ENCODE measurements at places on chromosomes 11 and 22.
A peak's percentile ranks its signal among the peaks of the same experiment; 100 is the strongest.

DNA sequence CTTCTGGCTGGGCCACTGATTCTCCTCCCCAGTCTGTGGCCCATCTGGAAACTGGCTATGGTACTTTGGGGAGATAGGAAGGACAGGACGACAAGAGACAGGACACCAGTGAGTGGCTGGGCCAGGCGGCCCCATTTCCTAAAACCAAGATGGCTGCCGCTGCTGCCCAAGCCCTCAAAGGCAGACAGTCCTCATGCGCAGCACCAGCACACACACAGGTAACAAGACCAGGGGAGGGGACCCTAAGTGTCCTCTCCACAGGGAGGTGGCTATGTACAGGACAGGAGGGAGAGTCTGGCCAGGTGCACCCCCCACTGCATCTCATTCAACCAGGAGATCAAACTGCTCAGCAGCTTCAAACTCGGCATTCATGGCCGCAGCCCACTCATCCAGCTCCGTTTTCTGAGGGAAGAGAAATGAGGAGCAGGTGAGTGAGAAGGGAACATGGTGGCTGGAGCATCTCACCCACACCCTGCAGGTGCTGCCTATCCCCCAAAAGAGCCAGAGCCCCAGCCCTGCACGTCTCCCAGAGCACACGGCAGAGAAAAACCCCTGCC, 5.0 kb downstream of the CDCA5 start:
- DNase-seq = no peak

DNA sequence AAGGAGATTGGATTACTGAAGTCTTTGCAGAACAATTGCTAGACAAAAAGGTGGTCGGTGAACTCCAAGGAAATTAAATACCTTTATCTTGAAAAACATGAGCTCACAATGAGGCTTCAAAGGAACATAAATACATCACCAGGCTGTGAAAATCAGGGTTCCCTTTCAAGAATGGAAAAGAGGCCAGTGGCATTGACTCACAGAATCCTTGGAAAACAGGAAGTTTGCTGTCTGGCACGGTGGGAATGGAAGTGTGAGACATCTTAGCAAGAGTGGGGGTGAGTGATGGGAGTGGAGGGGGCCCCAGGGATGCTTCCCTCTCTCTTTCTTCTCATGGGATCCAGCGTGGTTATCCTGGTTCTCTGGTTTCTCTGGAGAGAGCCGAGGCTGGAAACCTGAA, 48.9 kb upstream of the TBCEL start:
- DNase-seq = no peak

- DNase-seq = peak; percentile 87
Measured at GRCh38 chr11:118610773-118611432, 3.5 kb downstream of the PHLDB1 start.

GRCh38 chr11:7444091-7444981, 41.0 kb upstream of the OLFML1 start:
- no peak for DNase-seq

DNA sequence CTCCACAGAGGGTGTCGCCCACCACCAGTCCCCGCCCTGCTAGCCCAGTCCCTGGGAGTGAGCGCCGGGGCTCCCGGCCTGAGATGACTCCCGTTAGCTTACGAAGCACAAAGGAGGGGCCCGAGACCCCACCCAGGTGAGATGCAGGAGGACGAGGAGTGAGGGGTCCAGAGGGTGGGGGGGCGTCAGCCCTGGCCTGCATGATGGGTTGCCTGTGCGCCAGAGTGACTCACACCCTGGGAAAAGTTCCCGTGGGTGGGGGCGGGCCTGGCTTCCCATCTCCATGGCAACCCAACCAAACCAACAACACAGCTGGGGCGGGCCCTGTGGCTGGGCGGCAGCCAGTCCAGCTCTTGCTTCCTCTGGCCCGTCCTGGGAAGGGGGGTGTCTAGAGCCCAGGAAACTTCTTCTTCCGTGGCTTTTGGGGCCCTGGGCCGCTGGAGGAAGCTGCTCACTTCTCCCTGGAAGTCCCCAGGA, 4.5 kb downstream of the GAS2L1 start:
- peak; percentile 89 for DNase-seq

DNA sequence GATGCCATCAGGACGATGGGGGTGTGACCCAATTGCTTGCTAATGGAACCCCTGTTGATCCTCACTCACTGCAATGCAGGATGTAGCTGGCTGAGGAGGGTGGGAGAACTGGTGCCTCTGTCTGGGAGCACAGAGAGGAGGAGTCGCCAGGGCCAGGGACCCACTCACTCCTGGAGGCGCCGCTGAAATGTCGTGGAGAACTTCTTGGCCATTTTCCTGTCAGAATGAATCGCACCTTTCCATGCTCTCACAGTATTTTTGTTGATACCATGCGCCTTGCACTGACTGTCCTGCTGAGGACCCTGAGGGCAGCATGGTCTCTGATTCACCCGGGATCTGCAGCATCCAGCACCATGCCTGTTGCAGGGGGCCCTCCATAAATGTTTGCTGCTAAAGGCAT, 211.4 kb downstream of the DSCAML1 start:
- no peak for DNase-seq

DNA sequence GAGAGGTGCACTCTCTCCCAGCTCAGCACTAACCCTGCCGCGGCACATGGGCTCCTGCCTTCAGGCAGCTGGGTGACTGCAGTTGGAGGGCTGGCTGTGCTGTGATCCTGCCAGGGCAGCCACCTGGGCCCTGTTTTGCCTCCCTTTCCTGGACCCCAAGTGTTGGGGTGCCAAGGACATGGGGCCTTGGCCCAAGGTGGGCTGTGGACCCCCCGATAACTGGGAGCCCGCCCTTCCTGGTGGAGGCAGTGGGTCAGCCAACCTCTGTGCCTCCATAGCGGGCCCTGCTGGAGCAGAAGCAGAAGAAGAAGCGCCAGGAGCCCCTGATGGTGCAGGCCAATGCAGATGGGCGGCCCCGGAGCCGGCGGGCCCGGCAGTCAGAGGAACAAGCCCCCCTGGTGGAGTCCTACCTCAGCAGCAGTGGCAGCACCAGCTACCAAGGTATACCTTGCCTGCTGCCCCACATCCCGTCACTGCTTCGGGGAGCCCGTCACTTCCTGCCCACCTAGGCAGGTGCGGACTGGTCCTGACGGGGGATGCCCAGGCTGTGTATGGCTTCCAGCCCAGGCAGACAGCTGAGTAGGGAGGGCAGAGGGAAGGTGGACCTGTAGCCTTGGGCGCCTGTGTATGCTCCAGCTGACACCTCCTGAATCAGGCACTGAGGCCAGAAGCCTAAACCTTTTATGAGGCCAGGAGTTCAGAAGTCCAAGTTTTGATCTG, 8.9 kb downstream of the TUB start:
- no peak for DNase-seq

DNA sequence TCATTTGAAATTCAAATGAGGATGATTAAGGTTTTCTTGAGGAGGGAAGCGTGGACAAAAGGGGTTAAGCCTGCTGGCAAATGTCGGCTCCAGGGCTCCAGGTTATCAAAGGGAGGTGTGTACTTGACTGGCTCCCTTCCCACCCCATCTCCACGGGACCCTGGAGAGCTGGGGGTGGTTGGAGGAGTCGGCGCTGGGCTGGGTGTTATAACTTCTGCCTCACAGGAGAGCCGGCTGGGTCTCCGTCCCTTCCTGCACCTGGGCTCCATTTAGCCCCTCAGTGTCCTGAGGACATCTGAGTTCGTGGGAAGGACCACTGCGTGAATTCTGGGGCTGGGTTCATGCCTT, 15.6 kb downstream of the POU2F3 start:
- no peak for DNase-seq
